ENCODE measurements at places on chromosomes 4 and X.

- DNase-seq, result no peak
Observed at GRCh38 chrX:3576886-3577501, 136.5 kb downstream of the PRKX start.

DNA sequence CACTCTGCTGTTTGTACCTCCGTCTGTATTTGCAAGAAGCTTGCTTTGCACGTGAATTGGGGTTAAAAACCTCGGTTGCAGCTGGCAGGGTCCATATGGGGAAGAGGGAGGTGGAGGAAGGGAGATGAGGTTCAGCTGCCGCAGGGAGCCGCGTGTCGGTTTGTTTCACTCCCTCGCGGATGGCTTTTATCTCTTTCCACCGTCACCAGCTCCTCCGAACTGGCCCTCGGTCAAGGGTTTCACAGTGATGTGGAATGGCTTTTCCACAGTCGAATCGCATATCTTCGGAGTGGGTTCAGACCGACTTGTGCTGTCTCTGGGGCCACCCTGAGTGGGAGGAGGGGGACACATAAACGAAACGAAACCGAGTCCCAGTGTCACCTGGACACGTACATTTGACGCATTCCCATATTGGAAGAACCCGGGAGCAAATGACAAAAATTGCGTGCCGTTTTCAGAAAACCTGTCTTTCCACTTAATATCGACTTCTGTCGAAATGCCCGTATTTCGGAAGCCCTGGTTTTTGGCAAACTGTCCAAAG lies 929 bp downstream of the ZBTB33 start:
- DNase-seq, result peak; percentile 30

DNA sequence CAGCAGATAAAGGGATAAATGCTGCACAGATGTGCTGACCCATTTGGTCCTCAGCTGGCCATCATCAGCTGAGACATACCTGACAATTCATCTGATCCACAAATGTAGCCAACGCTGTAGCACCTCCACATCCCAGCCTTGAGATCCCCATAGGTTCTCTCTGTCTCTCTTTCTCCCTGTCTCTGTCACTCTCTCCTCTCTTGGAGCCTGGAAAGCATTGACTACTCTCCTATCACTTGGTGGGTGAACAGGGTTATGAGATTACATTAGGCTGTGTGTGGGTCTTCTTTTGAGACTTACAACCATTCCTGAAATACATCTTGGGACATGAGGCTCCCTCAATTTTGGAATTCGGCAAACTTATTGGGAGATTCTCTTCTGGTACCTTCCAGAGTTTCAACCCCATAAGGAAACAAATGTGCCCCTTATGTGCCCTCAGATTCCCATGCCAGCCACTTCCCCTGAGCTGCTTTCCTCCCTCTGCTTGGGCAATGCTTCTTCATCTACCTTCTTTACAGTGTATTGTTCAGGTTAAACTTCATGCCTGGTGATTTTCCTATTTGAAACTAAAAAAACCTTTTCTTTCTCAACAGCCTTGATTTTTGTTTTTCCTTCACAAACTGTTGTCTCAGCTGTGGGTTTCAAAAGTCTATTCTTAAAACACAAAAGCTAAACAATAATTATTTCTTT lies 29.1 kb upstream of the FGF2 start:
- DNase-seq, result no peak

- peak; percentile 9 for DNase-seq
Observed at GRCh38 chrX:85590638-85591037, 211.2 kb upstream of the POF1B start.

DNA sequence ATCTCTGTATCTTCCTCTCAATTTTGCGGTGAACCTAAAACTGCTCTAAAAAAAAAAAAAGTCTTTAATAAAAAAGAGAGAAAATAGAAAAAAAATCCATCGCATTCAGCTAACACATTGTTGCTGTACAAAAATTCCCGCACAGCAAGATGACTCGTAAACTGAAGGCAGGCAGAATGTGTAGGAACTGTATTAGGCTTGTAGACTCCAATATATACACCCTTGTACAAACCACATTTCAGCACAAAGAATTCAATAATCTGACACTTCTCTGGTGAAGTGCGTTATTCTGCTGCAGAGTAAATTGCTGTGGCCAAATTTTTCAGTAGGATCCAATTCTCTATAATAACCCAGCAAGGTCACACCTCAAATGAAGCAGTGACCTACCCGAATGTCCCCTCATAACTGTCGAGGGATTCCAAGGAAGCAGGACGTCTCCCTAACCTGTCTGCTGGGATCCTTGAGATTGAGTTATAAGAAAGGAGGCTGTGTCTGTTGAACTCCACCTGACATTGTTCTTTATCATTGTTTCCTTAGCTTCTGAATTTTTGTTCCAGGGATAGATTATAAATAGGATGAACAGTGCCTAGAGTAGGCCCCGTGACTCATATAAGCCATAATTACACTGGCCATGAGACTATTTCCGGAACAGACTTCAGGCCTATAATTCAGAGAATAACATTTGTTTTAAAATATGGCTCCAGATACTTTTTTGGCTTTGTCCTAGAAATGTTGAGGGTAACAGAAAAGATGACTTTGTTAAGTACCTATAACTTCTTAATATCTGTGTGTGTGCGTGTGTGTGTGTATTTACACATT lies 348.3 kb downstream of the PCDH7 start:
- no peak for DNase-seq

- DNase-seq, result peak; percentile 4
Observed at GRCh38 chr4:18075823-18076433, 54.4 kb upstream of the LCORL start.

DNA sequence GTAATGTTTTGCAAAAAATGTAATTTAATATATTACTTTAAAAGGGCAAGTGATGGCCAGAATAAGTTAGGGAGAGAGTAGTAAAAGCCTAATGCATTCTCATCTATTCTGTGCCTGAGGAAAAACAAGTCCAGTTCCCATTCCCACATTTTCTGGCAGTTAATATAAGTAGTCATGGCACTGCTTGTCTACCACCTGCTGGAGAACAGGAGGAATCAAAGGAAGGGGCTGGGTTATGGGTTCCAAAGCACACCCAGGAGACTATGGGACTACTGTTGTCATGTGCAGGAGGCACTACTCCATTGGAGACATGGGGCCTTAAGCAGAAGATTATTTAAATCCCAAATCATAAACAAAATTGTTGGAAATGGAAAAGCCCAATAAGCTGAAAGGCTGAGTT lies 2618.6 kb downstream of the ARAP2 start:
- DNase-seq, result peak; percentile 6

DNA sequence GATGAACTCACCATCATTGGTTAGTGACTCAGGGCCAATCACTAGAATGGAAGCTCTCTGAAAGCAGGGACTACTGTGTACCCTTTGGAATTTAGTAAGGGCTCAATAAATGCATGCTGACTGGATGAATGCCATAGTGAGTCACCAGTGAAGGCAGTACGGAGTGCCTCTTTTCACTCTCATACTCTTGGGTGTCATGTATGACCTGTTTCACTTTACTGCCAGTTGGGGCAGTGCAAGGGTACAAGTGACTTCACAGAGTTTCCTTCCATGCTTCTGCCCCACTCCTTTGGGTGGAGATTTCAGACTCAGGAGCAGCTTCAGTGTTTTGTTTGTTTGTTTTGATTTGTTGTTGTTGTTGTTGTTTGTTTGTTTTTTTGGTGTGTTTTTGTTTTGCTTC lies 57.7 kb downstream of the SOX3 start:
- no peak for DNase-seq

DNA sequence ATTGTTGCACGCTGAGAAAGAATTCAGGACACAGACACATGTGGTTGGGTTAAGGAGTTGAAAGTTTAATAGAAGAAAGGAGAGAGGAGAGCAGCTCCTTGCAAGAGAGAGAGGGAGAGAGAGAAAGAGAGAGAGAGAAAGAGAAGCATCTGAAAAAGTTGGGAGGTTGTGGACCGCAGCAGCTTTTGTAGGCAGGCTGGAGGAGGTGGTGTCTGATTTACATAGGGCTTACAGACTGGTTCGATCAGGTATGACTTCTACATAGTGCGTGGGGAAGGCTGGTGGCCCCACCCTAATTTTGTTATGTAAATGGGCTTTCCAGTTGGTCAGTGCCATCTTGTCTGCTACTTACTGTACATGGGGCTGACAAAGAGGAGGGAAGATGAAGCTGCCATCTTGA lies 27.5 kb upstream of the GYG2 start:
- DNase-seq, result no peak

- no peak for DNase-seq
Observed at GRCh38 chr4:26866781-26867180, 6.1 kb downstream of the STIM2 start.

GRCh38 chr4:182770996-182771514 lies 146.1 kb downstream of the DCTD start:
- peak; percentile 60 for DNase-seq

DNA sequence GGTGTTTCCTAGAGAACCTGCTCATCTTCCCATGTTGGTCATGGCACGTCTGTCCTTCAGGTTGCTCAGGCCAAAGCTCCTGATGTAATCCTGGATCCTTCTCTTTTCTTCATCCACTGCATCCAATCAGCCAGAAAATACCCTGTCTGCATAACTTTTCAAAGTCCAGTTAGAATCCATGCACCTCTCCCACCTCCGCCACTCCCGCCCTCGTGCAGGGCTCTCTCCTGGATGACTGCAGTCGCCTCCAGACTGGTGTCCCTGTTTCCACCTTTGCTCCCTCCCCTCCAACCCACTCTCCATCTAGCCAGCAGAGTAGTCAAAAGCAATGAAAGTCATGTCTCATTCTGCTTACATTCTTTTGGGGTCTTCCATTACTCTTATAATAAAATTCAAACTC lies 16.0 kb downstream of the CNGA2 start:
- no peak for DNase-seq

DNA sequence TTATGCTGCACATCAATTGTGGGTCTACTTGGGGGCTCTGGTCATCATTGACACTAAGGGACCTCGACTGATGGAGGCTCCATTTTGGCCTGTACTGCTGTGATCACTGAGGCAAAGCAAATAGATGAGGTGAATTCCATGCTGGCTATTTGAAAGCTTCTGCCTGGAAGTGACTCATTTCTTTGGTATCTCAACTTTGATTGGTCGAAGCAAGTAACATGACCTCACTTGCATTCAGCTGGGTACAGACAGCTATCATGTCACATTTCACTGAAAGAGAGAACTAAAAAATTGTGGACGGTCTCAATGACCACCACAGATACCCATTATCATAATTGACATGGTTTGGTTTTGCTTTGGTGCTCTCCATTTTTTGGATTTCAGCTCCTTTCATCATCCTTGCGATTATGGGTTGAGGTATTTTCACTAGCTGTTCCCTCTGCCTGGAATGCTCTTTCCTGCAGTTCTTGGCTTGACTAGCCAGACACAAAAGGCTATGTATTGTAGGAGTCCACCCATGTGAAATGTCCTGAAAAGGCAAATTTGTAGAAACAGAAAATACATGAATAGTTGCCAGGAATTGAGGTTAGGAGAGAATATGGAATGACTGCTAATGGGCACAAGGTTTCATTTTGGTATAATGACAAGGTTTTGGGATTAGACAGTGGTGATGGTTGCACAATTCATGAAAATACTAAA lies 369.2 kb upstream of the LCORL start:
- DNase-seq, result no peak

GRCh38 chrX:10062980-10063379 lies 93.8 kb upstream of the CLCN4 start:
- no peak for DNase-seq

DNA sequence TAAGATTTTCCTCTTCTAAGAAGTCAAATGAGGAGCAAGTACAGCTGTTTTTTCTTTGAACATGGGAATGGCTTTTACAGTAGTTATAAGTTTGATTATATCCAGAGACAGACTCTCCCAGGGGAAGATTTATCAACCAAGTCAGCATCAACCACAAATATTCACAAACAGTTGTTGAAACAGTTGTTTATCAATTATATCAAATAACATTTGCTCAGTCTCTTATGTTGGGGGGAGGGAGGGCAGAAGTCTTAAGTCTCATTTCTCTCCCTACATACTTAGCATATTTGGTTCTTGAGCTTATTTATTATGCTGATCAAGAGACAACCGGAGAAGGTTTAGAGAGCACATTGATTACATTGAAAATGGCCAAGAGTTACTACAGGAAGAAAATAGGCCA lies 110.1 kb downstream of the FBXO8 start:
- DNase-seq, result no peak

DNA sequence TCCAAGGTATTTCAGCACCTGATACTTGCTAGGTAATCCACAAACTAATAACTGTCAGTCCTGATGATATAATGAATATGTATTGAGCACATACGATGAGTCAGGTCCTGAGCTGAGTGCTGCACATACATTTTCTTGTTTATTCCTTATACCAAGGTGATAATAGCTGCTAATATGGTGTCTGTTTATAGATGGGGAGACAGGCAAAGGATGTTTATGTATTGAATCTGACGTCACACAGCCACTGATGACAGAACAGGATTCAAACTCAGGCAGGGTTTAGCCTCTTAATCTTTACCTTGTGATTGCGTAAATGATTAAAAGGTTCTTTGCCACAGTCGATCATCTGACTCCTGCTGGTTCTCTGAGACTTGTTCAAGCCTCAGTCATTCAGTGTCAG lies 609.9 kb upstream of the CPEB2 start:
- no peak for DNase-seq

GRCh38 chr4:146634825-146635224 lies 3.9 kb upstream of the POU4F2 start:
- no peak for DNase-seq

DNA sequence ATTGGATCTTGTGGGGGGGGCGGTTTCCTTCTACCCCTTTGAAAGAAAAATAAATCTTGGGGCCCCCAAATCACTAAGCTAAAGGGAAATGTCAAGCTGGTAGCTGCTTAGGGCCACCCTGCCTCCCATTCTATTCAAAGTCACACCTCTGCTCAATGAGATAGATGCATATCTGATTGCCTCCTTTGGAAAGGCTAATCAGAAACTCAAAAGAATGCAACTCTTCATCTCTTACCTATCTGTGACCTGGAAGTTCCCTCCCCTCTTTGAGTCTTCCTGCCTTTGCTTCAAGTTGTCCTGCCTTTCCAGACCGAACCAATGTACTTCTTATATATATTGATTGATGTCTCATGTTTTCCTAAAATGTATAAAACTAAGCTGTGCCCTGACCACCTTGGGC lies 7.0 kb downstream of the C4orf51 start:
- no peak for DNase-seq

GRCh38 chrX:114049063-114049462 lies 534.8 kb upstream of the HTR2C start:
- DNase-seq, result no peak

DNA sequence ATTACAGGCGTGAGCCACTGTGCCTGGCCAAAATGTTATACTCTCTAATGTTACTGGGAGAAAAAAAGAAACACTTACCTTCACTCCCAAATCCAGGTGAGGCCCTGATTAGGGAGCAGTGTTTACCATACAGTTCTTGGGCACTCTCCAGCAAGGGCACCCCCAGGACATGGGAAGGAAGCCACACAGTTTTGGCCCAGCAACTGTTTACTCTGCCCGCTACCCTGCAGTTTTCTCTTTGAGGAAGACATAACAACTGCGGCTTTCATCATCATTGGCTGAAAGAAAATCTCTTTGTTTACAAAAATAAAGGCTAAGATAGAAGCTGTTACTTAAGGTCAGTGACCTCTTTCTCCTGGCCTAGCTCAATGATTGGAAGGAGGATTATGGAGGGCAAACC lies 145.5 kb upstream of the DUSP21 start:
- peak; percentile 36 for DNase-seq

Data from neural progenitor cell (in vitro differentiated cells).